ENCODE measurements at places on chromosomes 12 and 14. TPM values are rescaled to one million over a fixed set of nuclear protein-coding genes. Genes with fewer than 3 reads are reported as not detected.

The HVCN1 gene
- total RNA-seq = 0.20 TPM

The KLRG1 gene
- 1.2 TPM for total RNA-seq

The TAS2R42 gene
- total RNA-seq = not detected

DNA sequence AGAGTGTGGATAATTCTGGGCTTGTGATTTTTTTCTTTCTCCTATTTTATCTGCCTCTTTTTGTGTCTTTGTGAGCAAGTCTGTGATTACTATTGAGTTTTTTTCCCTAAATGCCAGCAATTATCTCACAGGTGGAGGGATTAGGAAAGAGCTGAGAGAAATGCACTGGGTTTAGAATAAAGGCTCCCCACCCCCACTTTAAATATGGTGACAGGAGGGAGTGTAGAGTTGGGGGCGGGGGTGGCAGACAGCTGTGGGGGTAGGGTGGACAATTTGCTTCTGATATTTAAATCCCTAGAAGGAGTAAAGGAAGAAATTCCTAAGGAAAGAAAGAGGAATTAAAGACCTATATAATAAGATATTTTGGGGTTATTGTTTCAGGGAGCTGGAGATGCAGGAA lies 145.9 kb downstream of the NRXN3 start:
- no peak for DNase-seq

The ADGRD1 gene
- total RNA-seq = 0.46 TPM

GRCh38 chr12:19462406-19462805 lies 23.1 kb downstream of the AEBP2 start:
- DNase-seq = no peak

DNA sequence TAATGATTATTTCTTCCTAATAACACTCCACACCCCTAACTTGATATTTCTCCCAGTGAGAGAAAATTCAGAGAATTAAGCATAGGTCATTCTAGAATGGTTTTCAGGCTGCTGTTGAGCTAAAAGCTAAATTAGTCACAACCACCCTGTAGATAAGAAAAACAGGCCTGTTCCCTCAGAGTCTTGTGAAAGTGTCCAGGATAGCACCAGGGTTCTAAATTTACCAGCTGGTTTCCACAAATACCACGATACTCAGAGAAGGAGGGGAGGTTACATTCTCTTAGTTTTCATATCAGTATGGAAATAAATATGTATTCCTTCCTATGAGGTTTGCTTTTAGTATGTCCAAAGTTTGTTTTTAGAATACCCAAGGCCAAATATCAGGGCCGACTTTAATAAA lies 66.0 kb upstream of the YARS2 start:
- DNase-seq = no peak

The ZNF891 gene
- total RNA-seq = 1.8 TPM

DNA sequence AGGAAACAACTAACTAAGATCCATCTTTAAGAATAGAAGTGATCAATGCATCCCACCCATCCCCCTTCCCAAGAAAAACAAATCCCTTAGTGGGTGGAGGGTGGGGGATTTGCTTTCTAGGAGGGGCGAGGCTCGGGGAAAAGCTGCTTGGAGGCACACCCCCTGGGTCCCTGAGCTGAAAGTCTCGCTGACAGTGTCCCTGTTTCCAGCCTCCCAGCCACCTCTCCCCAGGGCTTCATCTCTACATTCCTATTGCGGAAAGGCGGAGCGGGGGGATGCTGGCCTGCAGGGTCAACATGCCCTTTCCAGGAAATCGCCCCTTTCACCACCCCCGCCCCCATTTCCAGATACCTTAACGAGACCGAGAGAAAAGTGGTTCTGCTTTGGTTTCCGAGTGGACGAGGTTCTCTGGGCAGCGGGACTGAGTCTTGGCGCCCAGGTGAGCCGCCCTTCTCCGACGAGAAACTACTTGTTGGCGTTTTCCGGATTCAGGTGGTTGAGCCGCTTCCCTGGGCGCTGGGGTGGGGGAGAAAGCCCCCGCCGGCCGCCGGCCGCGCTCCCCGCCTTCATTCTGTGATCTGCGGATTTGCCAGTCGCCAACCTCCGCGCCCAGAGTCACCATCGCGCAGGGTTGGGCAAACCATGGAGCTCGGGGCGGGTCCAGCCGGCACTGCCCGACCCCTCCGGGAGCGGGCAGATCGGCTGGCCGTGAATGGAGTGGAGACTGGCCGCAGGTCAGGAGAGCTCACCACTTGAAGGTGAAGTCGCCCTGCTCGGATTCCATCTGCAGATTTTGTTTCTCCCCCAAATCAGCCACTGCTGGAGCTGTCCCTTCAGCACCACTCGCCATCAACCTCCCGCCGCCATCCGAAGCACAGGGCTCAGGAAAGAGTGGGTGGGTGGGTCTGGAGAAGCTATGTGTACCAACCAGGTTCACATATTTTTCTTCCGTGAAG lies 505 bp downstream of the KCNC2 start:
- no peak for DNase-seq

DNA sequence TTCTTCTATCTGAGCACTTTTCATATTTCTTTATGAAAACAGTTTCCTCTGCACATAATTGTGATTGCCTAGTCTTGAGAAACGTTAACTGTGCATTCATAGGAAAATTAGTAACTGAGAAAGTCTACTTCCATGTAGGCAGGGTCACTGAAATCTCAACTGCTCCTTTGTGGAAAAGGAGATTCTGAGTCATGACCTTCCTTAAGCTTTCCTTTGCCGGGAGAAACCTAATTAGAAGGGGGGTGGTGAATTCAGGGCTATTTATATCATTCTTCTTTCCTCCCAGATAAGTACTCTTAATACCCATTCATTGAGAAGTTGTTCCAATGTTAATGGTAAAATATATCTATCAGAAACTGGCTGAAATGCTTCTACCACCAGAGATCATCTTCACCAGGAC lies 751.0 kb upstream of the TMEM132C start:
- DNase-seq = no peak

The BCL2L14 gene
- 0.11 TPM for total RNA-seq

The ST8SIA1 gene
- not detected for total RNA-seq

Data from HepG2 (cell line).